Activated naive CD4-positive, alpha-beta T cell treated with anti-CD3 and anti-CD28 coated beads, Interleukin-2, amount 50 U/mL, for 72 hours (primary cell): ENCODE measurements at places on chromosomes 2 and 18. TPM values are rescaled to one million over a fixed set of nuclear protein-coding genes. Genes with fewer than 3 reads are reported as not detected.

DNA sequence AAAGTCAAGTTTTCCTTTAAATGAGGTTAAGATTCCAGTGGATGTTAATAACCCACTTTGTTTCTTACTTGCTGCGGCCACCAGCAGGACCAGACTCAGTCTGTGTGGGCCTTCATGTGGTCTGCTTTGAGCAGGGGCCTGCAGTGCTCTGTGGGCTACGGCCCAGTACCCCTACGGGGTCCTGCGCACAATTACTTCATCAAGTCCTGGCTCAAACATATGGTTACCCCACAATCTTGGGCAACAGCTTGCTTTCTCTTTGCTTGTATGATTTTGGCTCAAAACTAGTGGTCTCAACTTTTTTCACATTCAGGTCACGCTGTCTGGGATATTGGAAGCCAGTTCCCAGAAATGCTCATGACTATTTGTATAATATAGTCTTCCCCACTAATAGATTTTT lies 64.2 kb downstream of the PTPN2 start:
- no peak for DNase-seq

DNA sequence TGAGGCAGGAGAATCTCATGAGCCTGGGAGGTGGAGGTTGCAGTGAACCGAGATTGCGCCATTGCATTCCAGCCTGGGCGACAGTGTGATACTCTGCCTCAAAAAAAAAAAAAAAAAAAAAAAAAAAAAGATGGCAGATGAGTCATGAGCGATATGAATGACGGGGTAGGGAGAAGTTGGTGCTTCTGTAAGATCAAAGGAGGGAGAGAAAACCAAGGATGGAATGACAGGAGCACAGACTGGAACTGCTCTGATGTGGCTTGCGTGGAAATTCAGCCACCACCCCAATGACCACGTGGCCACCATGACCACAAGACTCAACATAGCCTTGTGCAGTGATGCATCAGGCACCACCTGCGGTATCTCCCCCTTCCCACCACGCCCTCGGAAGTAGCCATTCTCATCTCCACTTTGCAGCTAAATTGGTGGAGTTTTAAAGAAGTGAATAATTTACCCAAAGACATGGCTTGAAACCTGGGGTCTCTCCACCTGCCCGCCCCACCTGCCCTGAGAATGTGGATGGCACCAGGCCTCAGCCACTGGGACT lies 96.0 kb downstream of the ACKR3 start:
- no peak for DNase-seq

- DNase-seq = no peak
Measured at GRCh38 chr18:80148326-80149199, 39.5 kb downstream of the ADNP2 start.

DNA sequence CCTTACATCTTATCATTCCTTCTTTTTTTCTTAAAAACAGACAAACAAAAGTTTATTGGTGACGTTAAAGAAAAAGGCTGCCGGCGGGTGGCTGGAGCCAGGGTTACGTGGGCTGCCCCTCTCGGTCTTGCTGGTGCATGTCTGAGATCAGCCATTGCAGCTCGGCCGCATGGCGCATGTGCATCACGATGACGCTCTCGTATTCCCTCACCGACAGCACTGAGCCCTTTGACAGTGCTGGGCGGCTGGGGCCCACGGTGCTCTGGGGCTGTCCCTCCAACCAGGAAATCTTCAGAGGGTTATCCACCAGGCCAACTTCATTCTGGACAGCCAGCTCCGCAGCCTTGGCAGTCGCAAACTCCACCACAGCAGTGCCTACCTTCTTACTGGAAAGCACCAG lies 1081.8 kb upstream of the TMEFF2 start:
- DNase-seq = no peak

- no peak for DNase-seq
Measured at GRCh38 chr18:31549416-31549815, 42.3 kb upstream of the TTR start.

DNA sequence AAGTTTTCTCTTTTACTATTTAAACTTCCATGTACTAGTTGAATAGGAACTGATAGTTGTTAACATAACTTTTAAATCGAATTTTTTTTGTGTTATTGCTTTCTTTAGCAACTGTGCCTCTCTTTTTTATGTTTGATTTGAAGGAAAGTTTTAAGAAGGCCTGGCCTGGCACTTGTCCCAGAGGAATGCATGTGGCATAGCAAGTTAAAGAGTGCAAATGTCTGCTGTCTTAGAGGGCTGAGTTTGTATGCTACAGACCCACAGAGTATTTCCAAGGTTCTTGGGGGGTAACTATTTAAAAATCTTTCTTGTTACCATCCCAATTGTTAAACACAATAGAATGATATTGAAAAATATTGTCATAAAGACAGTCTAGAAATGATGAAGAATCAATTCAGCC lies 47.0 kb downstream of the MTCL1 start:
- DNase-seq = no peak

DNA sequence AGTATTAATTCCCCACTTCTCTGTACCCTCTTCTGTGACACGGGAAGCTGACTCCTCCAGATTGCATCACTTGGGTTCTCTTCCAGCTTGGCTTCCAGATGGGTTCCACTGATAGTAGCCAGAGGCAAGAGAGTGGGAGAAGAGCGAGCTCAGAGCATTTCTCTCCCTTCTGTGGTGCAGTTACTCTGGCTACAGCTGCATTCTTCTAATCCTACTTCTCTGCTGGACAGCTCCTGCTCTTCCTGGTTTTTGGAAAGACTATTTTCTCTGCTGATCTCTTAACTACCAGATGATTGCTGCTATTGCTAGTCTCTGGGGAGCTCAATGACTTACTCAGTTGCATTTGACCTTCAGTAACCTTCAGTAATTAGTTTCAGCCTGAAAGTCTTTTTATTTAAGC lies 187.5 kb upstream of the MAP2 start:
- no peak for DNase-seq

DNA sequence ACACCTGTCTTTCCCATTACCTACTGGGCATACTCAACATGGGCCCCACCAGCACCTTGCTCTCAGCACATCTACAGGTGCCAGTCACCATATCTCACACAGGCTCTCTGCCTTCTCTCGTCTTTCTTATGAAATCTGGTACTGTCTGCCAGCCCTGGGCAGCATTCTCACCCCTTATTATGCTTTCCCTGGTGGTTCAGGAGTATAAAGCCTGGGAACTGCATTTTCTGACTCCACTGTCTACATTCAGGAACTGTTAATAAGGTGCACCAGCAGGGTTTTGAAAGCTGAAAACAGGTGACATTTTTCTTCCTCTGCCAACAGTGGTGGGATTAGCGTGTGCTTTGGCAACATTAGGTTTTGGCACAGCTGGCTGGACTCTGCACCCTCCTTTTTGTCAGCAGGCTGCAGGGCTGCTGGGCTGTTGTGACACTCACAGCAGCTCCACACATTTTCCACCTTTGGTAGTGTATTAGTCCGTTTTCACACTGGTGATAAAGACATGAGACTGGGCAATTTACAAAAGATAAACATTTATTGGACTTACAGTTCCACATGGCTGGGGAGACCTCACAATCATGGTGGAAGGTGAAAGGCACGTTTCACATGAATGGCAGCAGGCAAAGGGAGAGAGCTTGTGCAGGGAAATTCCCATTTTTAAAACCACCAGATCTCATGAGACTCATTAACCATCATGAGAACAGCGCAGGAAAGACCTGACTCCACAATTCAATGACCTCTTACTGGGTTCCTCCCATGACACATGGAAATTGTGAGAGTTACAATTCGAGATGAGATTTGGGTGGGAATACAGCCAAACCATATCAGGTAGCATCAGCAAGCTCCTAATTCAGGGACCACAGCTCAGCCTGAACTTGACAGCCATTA lies 343.1 kb upstream of the LYPD1 start:
- DNase-seq = no peak

DNA sequence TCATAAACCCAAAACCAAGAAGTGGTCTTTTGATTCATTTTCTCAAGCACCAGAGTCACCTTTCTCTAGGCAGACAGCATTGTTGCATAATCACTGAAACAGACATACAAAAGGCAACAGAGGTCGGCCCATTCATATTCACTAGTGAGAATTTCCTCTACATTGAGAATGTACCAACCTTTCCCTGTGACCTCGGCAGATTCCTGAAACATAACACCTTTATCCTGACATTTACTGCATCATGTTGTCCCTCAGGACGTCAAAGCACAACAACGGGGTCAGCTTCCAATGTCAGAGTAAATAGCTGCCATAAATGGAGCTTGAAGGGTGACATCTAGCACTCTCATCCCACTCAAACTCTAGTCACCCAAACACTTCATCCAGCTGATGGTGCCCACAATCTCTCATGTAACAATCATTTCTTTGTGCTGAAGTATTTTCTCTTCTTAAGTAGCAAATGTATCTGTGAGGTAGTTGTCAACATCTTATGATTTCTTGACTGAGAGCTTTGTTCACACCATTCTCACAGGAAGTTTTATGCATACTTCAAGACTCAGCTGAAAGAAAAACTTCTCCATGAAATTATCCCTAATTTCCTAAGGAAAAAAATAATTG lies 802.6 kb upstream of the CHAC2 start:
- no peak for DNase-seq

DNA sequence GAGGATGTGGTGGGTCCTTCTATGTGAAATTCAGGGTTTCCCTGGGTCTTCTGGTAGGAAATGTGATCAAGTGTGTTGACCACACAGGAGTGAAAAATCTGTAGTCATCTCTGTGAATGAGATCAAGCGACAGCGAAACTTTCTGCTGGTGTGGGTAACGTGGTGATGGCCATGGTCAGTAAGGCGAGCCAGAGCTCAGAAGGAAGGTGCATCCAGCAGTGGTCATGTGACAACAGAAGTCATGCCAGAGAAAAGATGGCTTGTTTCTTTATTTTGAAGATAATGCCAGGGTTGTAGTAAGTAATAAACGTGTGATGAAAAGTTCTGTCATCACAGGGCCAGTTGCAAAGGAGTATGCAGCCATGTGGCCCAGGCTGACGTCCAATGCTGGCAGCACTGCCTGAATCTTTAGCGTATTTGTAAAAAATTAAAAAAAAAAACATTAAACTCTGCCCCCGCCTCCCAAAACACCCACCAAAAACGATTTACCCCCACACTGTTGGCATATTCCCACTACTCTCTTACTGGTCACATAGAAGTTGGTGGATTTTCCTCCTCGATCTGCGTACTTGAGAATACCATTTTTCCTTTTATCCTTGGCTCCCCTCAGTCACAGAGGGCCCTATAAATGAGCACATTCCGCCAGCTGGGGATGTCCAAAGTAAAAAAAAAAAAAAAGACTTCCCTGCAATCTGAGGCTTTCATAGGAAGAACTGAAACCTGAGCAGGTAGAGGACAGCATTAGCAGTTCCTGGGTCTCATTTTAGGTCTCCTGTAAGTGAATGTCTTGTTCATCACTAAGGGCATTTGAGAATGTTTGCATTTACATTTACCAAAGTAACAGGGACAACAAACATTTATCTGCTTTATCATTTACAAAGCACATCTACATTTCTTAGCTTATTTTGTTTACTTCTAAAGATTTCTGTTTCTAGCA lies 70.6 kb downstream of the SLC4A3 start:
- no peak for DNase-seq

COL5A2 gene
- 2.9 TPM for total RNA-seq

MAPRE3 gene
- 4.0 TPM for total RNA-seq

EFEMP1 gene
- not detected for total RNA-seq

DNER gene
- not detected for total RNA-seq

ATG16L1 gene
- 30.6 TPM for total RNA-seq

REG3G gene
- total RNA-seq = not detected
